ENCODE measurements at places on chromosomes 4 and X.

- DNase-seq = no peak
Measured at GRCh38 chrX:19863212-19863856, 24.1 kb downstream of the SH3KBP1 start.

DNA sequence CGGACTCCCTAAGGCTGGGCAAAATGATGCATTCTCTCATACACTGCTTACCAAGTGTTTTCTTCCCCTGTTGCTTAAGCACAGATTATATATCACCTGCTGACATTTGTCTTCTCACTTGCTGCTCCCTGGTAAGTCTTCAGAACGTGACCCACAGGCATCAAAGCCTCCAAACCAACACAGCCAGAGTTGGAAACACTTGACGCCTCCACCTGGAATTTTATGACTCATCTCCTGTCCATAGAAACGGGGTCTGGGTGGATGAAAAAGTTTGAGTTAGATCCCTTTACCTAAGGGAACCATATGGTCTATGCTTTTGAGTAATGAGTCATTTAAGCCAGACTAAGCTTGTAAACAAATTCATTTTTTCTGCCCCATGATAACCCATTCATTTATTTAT, 251.6 kb downstream of the USP46 start:
- DNase-seq = no peak

GRCh38 chrX:46319750-46320149, 225.5 kb downstream of the ZNF674 start:
- no peak for DNase-seq

GRCh38 chrX:114582698-114583395, 1.0 kb upstream of the HTR2C start:
- DNase-seq = no peak

DNA sequence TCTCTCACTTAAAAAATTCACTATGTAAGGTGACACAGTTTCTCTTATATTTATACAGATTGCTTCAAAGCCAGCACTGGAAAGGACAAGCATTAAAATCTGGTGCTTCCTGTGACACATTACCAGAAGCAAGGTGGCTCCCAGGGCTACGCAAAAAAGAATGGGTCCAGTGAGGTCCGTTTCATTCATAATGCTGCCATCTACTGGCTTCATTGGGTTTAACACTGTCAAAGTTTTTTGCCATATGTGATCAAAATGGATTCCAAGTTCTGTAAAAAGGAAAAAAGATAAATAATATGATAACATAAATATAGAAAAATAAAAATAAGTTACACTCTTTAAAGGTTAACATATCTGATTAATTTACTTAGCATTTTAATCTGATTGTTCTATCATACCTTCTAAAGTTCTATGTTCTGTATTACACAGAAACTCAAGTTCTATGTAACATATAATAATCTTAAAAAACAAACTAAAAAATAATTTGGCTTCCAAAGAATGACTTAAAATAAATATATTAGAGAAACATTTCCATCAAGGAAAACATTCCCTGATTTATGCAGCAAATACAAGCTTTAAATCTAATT, 22.1 kb downstream of the YIPF7 start:
- no peak for DNase-seq
